ENCODE measurements at places on chromosomes 2 and 18. TPM values are rescaled to one million over a fixed set of nuclear protein-coding genes. Genes with fewer than 3 reads are reported as not detected.

DNA sequence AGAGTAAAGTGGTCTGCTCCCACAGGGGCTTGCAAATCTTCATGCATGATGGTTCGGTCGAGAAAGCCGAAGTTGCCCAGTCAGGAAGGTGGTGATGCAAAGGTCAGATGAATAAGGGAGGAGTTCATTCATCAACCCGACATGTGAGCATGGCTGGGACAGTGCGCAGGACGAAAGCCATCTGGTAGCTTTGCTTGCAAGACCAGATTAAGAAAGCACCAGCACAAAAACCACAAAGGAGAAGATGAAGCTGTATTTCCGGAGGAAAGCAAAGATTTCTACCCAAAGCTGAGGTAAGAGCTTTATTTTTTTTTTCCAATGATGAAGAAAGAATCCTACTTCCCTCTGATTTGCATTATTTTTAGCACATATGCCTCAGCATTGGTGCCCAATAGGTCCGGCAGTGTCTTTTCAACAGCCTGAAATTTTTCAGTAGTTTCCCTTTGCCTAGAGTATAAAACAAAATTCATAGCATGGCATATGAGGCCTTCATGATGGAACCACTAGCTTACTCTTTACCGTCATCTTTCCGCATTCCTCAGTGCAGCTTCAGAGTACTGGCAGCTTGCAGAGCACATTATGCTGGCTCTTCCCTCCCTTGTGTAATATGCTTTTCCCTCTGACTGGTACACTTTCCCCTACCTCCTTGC is 112.0 kb upstream of the THOC1 start:
- DNase-seq, result no peak

- DNase-seq, result no peak
These were observed 810.6 kb upstream of the PIK3C3 start for GRCh38 chr18:41144441-41144840.

The HS1BP3 gene
- 19.2 TPM for polyA plus RNA-seq

DNA sequence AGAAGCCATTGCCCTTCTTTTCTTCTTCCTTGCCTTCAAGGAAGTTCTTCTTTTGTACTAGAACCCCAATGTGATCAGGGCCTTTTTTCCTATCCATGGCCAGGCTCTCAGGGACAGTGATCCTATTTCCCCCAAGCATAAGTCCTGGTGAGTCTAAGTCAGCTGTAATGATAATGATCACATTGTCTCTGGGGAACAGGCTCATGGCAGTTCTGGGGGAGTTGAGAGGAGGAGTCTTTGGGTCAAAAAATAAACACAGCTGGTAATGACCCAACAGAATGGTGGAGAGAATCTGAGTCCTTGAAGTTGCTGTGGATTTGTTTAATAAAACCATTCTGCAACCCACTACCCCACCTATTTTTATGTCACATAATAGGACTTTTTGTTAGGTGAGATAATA is 96.6 kb downstream of the SOCS6 start:
- no peak for DNase-seq

DNA sequence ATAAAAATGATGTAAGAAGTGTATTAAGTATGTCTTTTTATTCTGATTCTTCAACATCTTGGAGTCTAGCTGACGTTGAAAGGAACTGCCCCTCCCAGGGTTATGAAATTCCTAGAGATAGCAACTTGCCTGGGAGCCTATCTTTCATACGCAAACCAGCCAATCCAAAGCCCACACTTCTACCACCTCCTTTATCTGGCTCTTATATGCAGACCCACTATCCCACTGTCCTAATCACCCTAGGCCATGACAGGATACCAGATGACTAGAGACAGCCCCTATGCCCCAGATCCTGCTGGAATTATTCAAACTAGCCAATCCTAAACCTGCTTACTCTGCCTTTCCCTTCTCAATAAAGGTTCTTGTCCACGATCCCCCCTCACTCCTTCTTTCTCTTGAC is 11.8 kb upstream of the CDC42EP3 start:
- DNase-seq, result no peak

The HAAO gene
- not detected for polyA plus RNA-seq

The TMEM37 gene
- polyA plus RNA-seq, result not detected

DNA sequence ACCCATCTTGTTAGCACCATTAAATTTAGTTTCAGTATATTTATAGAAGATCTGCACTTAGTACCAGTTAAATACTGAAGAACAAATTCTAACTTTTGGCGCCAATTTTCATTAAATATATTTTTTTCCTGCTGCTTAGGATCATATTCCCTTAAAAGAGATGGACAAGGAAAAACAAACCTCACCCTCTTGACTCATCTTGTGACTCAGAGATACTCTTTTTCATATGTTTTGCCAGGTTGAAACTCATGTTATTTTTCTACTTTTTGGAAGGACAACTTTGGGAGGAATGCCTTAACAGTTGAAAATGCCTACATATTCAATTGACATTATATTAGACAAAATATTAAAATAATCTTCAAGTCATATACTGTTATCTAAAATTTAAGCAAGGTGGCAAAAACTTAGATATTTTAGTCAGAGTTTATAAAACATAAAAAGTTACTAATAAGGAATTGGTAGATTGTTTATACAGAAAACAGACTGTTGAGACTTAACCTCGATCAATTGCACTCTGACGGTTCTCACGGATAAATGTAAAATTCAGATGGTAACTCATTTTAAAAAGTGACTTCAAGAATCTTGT is 36.2 kb downstream of the PNO1 start:
- no peak for DNase-seq

The TWIST2 gene
- 0.61 TPM for polyA plus RNA-seq

The IL1B gene
- polyA plus RNA-seq, result 3.7 TPM

The GLI2 gene
- polyA plus RNA-seq, result not detected

DNA sequence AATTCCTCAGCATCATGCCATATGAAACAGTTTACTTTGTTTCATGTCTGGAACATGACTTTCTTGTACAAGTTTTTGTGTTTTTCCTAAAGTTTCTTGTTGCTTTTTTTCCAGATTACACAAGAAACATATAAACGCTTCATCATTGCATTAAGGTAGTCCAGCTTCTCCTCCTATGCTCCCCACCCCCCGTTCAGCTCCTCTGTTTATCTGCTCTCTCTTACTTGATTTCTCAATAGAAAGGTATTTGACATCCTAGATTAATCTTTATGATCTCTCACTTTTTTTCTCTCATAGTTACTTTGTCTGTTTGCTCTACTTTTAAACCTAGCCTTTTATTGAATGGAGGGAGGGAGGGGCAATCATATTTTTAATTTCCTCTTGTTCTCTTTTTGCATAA is 25.4 kb downstream of the SLC40A1 start:
- no peak for DNase-seq

The ANKRD23 gene
- not detected for polyA plus RNA-seq

The INO80C gene
- 12.7 TPM for polyA plus RNA-seq

The KCNJ13 gene
- polyA plus RNA-seq, result not detected

Data from immature natural killer cell (primary cell).